ENCODE measurements at places on chromosomes 13 and 19.

GRCh38 chr19:14114854-14115253, 2.7 kb downstream of the PRKACA start:
- DNase-seq = no peak

DNA sequence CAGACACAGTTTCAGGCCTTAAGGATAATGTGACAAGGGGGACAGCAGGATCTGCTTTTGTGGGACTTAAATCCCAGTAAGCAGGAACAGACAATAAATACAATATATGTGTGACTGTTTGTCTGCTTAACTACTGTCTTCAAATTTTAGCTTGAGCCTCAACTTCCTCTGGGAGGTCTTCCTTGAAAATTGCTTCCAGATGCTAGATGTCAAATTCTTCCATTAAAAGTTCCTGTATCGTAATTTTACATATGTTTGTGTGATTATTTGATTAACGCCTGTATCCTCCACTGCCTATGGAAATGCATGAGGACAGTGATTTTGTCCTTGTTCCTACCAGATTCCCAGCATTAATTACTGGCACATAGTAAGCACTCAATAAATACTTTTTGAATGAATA, 385.5 kb downstream of the NDFIP2 start:
- DNase-seq = no peak

DNA sequence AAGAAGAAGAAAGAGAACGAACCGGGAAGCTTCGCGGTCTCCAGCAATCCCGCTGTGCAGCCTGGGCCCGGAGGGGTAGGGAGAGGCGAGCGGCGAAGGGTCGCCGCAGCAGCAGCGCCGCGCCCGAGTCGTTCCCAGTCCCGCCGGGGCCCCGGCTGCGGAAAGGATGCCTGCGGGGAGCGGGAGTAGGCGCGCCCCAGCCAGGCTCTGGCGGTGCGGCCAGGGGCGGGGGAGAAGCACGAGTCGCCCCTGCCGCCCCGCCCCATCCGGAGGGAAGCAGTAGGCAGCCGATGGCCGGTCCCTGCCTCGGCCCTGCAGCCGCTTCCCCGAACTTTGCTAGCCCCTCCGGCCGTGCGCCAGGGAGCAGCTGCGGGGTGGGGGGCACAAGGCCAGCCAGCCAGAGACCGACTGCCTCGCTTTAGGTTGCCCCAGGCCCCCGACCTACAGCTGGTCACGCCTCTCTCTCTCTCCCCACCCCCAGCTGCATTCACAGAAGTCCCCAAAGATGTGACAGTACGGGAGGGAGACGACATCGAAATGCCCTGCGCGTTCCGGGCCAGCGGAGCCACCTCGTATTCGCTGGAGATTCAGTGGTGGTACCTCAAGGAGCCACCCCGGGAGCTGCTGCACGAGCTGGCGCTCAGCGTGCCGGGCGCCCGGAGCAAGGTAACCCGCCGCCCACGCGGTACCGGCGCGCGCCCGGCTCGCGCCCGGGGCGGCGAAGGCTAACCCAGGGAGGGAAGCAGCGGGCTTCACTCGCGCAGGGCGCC, 1.1 kb downstream of the VSTM2B start:
- no peak for DNase-seq

- no peak for DNase-seq
Measured at GRCh38 chr13:113803409-113804016, 44.5 kb downstream of the TMEM255B start.

- peak; percentile 79 for DNase-seq
Measured at GRCh38 chr19:38506723-38507550, 73.4 kb downstream of the RYR1 start.

DNA sequence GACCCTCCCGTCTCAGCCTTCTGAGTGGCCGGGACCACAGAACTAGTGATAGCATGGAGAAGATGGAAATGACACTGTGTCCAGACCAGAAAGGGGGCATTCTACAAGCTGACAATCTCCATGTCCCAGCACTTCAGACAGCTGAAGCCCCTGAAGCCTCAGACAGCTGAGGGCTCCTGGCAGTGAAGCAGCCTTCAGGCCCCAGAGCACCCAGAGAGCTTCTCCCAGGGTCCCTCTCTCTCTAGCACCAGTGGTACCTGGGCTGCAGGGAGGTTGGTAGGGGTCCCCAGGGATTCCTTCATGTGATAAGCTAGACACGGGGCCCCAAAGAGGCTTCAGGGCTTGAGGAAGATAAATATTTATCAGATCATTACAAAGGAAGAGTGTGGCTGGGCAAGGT, 7.6 kb upstream of the POP4 start:
- no peak for DNase-seq

DNA sequence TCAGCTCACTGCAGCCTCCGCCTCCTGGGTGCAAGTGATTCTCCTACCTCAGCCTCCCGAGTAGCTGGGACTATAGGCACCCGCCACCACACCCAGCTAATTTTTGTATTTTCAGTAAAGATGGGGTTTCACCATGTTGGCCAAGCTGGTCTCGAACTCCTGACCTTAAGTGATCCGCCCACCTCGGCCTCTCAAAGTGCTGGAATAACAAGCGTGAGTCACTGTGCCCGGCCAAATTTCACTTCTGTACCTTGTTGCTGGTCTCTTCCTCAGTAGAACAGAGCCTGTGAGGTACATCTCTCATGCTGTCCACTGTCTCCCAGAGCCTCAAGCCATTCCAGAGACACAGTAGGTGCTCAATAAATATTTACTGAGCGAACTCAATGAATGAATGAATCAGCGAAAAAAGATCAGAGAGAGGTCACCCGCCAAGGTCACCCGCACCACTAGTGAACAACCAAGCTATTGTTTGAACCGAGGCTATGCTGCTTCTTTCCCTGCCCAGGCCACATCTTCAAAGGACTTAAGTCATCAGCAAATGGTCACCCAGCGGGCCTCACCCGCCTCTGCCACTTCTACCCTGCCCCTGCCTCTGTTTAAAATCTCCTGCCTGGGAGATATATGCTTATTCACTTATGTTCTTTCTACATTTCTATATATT, 9.3 kb downstream of the TMEM143 start:
- DNase-seq = no peak

- DNase-seq = no peak
Measured at GRCh38 chr13:47809411-47809810, 191.7 kb downstream of the SUCLA2 start.

DNA sequence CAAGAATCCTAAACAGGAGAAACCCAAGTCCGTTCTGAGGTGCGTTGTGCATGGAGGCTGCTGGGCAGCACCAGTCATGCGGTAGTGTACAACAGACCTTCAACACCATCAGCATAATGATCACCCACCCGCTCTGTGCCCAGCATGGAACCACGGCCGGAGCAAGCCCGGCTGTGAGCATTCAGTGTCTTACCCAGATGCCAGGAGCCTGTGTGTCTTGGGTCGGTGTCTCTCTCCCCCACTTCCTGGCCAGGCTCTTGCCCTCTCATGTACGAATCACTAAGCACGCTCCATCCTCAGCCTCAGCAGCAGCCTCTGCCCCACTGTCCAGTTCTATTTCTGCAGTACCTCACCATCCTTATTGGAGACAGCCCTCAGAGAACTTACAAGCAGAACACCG, 231.6 kb upstream of the IRS2 start:
- no peak for DNase-seq

DNA sequence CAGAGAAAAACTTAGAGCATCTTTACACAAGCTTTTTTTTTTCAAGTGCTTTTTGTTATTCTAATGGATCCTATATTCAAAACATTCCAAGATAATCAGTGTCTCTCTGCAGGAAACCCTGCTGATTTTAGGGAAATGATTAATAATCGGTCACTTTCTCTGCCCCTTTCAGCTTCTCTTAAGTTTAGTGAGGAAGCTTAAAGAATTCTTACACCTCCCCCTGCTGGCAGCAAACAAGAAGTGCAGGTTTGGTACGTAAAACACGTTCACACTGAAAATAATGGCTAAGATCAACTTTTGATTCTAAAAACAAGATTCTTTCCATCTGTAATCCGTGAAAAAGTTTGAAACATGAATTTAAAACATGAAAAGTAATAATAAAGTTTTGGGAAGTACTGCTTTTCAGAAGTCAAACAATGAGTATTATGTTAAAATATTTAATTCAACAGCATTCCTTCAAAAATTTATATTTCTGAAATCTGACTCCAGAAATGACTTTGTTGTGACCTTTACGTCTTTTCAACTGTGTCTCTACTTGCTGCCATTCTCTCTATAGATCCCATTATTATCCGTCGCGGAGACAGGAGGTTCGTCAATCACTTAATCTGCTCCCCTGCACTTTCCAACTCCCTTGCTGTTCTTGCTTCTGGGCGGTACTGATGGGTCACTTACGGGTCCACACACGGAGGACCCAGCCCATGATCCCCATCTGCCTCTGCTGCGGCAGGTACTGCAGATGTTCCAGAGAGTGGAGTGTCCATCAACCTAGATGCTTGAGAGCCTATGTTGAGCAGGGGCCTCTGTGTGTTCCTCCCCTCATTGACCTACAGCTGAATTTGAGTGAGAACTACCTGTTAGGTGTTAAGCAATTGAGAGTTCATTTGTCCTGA, 203.1 kb upstream of the EDNRB start:
- DNase-seq = no peak

DNA sequence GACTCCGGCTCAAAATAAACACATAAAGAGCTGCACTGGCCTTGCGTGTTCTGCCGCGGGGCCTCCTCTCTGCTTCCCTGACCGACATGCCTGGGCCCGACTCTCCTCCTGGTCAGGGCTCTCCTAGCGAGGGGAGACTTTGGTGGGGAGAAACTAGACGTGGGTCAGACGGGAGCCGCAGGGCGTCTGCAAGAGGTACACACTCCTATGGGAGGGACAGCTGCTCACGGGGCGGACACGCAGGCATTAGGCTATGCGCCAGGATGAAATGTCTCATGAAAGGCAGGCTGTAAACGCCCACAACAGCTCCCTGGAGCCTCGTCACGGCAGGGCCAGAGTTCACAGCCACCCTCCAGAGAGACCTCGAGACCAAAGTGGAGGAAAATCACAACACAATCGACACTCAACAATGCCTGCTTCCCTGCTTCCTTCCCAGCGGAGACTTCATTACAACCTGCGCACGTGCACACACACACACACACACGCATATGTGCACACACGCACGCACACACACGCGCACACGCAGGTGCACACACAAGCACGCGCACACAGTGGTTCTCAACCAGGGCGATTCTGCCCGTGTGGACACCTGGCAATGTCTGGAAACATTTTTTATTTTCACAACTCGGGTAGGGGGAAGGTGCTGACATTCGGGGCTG, 5.8 kb downstream of the SLC39A3 start:
- no peak for DNase-seq

DNA sequence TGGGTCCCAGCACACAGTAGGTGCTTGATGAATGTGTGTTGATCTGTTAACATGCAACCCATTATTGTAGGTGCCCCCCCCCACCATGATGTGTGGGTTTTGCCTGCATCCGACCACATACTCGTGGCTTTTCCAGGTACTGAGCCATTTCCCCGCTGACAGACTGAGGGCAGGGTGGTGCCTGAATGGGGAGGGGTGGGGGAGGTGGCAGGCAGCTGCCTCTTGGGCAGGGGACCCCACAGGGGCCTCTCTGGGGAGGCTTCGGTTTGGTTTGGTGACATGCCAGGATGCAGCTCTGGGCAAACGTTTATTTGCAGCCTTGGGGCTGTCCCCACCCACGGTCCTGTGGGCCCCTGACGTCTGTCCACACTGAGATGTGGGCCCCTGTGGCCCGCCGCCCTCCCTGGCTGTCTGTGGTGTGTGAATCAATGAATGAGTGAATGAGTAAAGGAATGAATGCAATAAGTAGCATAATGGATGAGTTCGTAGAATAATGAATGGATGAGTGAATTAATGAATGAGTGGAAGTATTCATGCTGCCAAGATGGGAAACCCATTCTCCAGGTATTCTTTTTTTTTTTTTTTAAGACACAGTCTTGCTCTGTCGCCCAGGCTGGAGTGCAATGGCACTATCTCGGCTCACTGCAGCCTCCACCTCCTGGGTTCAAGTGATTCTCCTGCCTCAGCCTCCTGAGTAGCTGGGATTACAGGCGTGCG, 9.0 kb upstream of the JUND start:
- no peak for DNase-seq

DNA sequence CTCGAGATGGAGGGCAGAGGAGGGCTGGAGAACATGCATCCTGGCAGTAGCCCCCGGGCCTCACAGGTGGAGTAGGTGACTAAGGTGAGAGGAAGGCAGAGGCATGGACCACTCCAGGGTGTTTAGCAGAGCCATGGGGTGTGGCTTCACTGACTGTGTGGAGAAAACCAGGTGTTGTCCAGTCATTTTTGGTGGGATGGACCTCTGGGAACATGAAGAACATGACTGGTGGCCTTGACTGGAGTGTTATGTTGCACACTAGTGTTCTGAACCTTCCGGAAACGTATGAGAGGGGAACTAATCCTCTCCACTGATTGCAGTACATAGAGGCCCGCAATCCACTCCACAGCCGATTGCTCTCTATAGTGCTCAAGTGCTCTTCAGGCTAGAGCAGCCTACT, 16.9 kb downstream of the MED26 start:
- DNase-seq = no peak

GRCh38 chr13:58542530-58542929, 911.0 kb downstream of the PCDH17 start:
- no peak for DNase-seq

- DNase-seq = peak; percentile 83
Measured at GRCh38 chr19:39411832-39412099, 703 bp upstream of the PLEKHG2 start.

- DNase-seq = no peak
Measured at GRCh38 chr13:79245937-79246577, 160.0 kb downstream of the RBM26 start.

DNA sequence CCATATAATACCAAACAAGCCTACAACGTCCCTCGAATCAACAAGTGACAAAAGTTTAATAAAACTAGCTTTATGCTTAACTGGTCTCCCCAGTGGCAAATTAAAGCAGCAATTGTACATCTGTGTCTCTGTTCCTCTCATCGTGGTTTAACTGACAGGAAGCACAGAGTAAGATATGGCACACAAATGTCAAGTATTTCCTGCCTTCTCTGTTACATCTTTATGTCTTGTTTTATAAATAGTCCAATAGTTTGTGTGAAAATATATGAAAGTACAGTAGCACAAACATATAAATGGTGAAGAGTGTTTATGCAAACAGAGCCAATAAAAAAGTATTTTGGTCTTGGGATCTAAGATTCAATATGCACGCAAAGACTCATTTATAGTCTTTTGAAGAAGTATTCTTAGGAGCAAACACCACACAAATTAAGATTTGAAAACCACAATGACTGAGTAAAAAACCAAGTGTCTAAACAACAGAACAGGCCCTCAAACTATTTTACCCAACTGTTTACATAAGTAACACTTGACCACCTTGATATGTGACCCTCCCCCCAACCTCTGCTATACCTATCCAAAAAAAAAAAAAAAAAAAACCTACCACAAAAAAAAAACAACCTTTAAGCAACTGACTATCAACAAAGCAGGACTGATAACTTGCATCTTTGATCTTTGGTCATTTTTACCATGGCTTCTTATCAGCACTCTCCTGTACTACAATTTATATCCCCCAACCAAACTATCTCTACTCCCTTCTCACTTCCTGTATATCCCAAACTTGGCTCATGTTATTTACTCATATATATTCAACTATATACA, 14.0 kb downstream of the ELF1 start:
- DNase-seq = no peak

DNA sequence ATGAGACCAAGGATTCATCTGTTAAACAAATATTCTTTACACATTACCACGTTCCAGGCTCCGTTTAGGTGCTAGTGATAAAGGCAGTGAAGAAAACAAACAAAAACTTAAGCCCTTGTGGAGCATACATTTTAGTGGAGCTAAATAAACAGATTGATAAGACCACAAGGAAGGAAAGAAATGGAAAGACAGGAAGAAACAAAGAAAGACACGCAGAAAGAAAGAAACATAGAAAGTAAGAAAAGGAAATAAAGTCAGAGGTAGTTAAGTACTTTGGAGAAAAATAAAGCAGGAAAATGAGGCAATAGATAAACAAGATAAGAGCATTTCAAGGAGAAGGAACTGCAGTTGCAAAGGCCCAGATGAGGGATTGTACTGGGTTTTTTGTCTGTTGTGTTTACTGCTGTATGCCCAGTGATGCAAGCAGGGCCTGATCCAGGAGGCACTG, 998 bp downstream of the NFKBIB start:
- DNase-seq = no peak

All from GOT3 (cell line).